ENCODE measurements at places on chromosomes 2 and 18. TPM values are rescaled to one million over a fixed set of nuclear protein-coding genes. Genes with fewer than 3 reads are reported as not detected.

Gene GDF7
- 0.16 TPM for total RNA-seq

Gene SFT2D3
- total RNA-seq = 11.7 TPM

Gene FLACC1
- 3.7 TPM for total RNA-seq

Gene RBKS
- 1.2 TPM for total RNA-seq

Gene ZBTB7C
- 0.78 TPM for total RNA-seq

DNA sequence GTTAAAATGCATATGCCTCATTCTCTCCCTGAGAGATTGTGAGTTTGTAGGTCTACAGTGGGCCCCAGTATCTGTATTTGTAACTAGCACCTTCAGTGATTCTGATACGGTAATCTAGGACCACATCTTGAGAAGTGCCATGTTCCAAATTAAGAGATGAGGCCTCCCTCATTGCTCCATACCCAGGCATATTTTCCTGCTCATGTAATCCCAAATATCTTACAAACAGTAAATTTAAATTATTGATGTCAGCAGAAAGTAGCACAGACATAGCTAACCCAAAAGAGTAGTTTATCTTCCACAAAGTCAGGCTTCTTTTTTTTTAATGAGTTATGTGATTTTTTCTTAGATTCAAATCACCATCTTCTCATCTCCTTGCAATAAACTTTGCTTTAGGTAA lies 263.8 kb downstream of the SETBP1 start:
- no peak for DNase-seq

DNA sequence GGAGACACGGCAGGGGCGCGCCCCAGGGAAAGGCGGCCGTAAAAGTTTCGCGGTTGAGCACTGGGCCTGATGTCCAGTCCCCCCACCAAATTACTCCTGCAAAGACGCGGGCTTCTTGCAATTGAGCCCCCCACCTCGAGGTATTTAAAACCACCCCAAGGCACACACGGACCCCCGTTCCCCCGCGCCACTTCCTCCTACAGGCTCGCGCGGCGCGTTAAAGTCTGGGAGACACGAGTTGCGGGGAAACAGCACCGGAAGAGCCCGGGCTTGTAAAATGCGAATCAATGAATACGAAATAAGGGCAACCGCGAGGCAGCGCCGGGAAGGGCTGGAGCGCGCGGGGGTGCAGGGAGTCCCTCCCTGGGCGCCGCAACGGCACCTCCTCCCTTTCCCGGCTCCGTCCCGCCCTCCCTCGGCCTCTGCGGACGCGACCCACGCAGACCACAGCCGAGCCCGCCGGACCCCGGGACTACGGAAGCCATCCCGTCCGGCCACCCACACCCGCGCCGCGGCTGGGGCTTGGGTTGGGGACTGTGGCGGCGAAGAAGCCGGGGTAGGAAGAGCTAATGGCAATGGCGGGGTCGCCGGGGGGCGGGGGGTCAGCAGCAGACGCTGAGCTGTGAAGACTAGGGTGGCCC lies 918 bp upstream of the NETO1 start:
- no peak for DNase-seq

DNA sequence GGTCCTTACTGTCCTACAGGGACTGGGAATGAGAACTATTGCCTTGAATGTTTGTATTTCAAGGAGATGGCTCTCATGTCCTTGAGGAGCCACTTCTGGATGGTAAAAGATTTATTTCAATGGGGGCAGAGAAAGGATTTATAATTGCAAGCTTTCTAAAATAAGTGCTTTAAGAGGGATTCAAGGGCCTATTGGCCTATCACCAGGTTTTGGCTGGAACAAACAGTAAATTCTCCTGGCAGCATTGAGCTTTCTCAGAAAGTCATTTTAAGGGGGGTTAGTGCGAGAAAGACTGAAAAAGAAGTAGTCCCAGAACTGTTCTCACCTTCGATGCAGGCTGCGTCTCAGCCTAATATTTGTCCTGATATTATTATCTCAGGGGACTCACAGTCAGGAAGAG lies 29.8 kb downstream of the DPP10 start:
- no peak for DNase-seq

GRCh38 chr2:158760887-158761286 lies 34.2 kb upstream of the DAPL1 start:
- no peak for DNase-seq

GRCh38 chr2:108925735-108926134 lies 63.3 kb downstream of the EDAR start:
- DNase-seq = no peak

- DNase-seq = no peak
These were observed 25.9 kb downstream of the SIGLEC15 start for GRCh38 chr18:45851161-45851925.

DNA sequence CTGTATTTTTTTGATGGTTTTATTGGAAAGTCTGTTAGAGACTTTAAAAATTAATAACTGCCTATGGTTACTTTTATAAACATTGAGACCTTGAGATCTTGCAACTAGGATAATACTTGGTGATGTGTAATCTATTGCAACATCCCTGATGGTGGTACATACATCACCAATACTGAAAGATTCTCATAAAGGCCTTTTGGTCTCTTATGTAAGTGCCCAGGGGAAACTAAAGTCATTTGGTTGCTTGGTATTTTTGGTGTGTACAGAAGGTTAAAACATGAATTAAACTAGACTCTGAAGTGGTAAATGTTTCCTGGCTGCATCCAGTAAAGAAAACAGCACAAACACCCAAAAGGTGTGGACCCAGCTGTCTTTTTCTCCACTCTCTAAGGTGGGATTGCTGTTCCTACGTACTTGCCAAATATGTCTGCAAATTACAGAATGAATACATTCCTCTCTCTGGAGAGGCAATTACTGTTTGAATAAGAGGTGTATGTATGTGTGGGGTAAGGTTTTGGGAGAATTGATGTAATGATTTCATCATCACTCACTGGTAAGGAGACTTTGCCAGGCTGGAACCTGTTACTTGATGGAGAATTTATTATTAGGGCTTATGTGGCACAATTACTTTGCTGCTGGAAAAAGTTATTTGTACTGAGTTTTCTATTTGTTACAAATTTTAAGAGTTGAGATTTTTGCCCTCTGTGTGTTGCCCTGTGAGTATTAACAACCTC lies 3.6 kb downstream of the B3GNT2 start:
- no peak for DNase-seq

DNA sequence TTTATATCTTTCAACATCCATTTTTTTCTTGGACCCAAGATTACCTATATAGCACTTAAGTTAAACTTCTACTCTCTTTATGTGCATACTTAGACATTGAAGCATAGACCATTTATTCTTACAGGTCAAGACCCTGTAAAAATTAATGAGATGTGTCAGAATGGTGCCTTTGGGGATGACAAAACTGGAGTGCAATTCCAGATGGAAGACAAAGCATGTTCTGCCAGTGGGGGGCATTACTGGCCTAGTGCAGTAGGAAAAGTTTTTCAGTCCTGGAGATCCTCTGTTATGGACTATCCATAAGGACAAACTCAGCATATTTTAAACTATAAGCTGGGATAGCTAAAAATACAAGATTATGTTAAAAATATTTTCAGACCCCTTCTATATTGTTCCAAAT lies 57.8 kb upstream of the MMADHC start:
- DNase-seq = no peak

DNA sequence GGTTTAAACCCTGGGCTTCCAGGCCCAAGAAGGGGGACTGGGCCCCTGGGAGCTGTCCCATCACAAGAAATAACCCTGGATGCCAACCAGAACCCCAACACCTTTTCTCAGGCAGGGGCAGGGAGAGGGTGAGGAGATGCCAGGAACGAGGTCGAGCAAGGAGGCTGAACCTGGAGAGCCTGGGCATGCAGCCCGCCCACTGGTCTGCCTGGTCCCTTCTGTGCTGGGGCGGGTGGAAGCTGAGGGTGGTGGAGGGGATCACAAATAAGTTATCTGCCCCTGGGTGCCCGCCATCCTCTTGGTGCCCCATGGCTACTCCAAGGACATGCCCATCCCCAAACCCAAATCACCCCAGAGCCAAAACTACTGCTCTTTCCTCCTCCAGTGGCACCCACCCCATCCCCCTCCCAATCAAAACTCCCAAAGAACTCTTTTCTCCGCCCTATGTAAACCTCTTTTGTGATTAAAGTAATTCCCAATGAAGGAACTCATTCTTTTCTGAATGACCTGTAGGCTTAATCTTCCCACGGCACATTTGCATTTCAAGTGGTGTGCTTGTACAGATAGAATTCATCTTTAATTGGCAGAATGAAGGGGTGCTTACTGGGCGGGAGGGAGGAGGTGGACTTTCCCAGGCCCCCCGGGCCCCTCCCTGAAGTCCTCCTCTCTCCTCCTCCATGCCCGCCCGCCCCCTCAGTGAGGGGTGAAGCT lies 47.9 kb downstream of the EFR3B start:
- no peak for DNase-seq

DNA sequence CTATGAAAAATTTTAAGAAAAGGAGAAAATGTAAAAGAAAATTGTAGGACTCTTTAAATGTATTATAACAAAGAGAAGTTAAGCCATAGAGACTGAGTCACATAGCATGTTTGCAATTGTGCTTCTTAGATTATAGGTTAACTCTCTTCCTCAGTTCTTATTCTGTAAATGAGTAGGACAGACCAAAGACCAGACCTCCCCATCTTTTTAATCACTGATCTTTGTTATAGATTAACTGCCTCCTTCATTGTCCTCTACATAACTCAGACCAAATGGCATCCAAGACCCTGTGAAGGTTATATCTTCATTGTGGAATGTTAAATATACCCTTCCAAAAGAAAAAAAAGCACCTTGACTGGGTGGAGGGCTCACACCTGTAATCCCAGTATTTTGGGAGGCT lies 316.9 kb upstream of the LRRTM4 start:
- no peak for DNase-seq

- no peak for DNase-seq
These were observed 148.8 kb downstream of the TPGS2 start for GRCh38 chr18:36680042-36680441.

DNA sequence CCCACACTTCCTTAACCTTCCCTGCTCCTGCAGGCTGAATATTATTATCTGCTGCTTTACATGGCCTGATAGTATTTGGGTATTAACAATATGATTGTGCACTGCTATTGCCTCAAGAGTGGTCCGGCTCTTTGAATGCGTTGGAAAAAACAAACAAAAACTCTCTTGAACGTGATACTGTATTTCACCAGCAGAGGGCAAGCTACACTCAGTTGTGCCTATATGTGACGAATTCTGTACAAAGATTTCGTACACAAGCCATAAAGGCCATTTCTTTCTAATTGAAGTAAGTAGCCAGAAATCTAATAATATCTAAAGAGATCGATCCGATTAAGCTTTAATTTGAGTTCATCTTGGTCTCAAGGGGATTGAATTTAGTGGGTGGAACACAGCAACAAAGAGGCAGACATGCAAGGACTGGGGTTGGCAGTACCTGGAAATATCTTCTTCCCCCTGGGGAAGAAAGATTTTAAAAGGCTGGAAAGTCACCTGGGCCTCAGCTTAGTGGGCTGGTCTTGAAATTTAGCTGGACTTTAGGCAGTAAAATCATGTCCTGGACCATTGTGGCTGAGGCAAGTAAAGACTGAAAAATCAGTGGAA lies 49.3 kb upstream of the RAB6D start:
- no peak for DNase-seq

DNA sequence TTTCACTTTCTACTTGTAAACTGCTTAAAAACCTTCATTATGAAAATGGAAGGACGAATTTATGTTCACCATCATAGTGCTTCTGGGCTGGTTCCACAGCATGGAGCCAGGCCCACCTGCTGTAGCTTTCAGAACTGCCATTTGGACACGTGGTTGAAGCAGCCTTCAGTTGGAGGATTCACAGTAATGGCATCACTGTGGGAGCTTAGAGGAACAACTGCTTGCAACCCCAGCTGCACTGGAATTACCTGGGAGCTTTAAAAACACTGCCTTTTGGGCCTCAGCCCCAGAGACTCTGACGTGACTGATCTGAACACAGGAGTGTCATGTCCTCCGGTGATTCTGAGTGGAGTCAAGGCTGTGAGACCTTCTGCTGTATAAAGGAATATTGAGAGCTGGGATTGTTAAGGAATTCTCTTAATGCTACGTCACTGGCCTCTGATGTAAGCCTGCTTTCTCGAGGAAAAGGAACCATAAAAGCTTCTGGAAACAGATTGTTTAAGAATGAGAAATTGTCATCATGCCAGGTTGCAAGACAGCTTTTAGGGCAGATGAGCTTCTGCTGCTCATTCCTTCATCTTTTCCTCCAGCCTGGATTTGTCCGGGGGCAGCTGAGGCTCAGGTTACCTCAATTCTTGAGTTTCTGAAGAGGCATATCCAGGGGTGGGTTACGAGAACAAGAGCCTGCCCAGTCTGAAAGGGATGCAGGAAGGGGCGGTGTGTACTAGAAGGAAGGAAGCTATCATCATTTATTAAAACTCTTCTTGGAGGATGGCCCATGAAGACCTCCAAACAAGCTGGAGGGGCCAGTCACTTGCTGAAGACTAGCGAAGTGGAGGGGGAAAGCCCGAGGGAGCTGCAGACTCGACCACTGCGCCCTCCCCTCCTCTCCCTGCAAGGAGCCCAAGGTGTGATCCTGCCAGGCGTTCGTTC lies 1.3 kb upstream of the IL1R1 start:
- no peak for DNase-seq

DNA sequence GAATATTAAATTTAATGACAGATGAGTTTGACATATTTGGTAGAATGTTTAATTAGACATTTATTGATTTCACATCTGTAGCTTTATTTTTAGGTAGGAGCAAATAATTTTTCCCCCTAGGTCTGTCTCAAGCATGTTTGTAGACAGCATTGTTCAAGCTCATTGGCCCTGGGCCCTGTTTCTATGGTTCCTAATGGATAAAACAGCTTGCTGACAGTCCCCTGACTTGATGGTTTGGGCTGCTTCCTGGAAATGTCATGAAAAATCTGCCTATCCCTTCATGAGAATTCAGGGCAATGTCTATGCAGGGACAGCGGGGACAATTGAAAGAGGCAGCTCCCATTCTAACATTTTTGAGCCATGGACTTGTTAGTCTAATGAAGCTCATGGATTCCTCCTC lies 14.6 kb upstream of the MEP1B start:
- no peak for DNase-seq

- DNase-seq = no peak
These were observed 7.9 kb downstream of the MAP2 start for GRCh38 chr2:209431701-209432100.

DNA sequence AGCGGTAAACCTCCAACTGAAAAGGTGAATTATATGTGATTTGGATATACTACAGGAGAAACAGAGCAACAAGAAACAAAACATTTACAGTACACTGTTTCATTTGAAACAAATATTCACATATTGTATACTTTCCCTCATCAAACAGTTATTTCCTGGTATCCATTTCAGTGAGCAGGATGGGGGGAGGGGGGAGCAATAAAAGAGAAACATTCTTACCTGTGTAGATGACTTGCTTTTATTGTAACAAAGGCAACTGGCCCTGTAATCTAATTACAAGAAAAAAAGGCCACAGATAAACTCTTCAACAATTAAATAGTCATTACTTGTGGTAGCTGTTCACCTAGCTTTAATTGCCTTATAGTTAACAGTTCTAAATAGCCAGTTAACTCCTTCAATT lies 3.9 kb upstream of the PPP1CB start:
- DNase-seq = no peak
